ENCODE measurements at places on chromosomes 12 and 14.

DNA sequence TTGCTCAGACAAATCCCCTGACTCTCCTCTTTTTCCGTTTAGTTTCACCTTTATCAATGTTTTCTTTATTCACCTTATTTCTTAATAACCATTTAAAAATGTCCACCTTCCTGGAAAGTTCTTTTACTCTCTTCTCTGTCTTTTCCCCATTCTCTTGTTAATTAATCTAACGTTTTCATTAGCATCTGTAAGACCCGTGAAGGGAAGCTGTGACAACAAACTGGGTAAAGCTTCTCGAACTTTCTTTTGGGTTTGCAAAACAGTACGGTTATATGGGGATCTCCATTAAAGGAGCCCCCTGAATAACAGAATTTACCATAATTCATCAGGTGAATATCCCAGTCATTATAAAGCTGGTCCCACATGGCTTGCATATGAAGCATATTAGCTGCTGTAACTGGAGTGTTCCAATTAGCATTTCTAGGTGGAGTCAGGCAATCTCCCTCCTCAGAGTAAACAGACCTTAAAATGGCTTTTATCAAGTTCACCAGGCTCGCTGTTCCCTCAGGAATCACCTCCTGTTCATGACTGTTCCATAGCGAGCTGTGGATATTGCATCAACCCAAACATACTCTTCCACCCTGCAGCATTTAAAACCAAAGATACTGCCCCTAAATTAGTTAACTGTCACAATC lies 42.4 kb downstream of the TMEM30B start:
- no peaks in the 10 kb centered on the region for H3K36me3 ChIP-seq
- DNase-seq: no peak
- H3K27ac ChIP-seq: no peak overlapping the region
- no peaks in the 10 kb centered on the region for H3K4me1 ChIP-seq
- H3K4me3 ChIP-seq: no peak overlapping the region
- peaks cover 4% of the 10 kb centered on the region for H3K27me3 ChIP-seq

DNA sequence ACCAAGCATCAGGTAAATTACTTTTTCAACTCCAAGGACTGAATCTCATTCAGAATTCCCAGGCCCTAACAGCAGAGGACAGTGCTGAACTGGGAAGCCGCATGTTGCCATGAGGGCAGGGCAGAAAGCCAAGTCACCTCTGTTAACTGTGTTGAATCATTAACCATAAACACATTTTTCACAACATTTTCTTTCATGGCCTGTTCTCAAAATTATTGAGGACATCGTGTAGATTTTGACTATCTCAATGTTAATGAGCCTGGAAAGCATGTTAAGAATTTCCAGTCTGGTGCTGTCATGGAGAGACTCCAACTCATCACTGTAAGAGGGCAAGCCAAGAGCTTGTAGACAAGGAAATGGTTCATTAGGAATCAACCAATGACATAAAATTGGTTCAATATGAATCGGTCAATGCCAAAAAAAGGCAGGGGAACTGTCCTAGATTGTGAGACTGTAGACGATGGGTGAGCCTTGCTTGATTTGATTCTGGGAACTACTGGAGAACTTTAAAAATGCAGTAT lies 33.7 kb downstream of the CPM start:
- no peaks in the 10 kb centered on the region for H3K27me3 ChIP-seq
- H3K27ac ChIP-seq: no peak overlapping the region
- H3K4me3 ChIP-seq: no peak overlapping the region
- no peaks in the 10 kb centered on the region for H3K4me1 ChIP-seq

DNA sequence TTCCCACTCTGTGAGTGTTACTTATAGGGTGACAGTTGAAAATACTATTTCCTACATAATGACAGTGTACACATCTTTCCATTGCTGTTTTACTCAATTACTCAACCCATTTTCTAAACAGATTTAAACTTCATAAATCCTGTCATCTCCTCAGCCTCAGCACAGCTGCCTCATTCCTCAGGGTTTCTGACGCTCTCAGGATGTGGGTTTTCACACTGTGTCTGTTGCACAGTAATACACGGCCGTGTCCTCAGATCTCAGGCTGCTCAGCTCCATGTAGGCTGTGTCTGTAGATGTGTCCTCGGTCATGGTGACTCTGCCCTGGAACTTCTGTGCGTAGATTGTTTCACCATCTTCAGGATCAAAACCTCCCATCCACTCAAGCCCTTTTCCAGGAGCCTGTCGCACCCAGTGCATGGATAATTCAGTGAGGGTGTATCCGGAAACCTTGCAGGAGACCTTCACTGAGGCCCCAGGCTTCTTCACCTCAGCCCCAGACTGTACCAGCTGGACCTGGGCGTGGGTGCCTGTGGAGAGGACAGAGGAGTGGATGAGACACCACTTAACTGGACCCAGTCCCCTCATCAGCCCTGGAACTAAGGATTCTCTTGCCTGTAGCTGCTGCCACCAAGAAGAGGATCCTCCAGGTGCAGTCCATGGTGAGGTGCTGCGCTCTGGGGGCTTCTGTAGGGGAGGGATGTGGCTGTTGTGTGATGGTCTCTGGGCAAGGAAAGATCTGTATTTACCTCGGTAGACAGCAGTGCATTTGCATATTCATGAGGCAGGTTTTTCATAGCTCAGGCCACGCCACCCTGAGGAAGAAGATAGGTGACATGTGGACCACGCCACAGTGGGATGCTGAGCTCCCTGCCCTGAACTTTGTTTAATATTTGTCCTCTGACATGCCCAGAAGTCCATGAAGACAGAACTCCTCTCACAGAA lies 750.2 kb downstream of the TMEM121 start:
- H3K27ac ChIP-seq: no peak overlapping the region
- no peak overlapping the region for H3K4me3 ChIP-seq
- peaks cover 16% of the 10 kb centered on the region for H3K4me1 ChIP-seq
- peaks cover 5% of the 10 kb centered on the region for H3K27me3 ChIP-seq
- no peaks in the 10 kb centered on the region for H3K36me3 ChIP-seq
- peak; percentile 55 for DNase-seq

DNA sequence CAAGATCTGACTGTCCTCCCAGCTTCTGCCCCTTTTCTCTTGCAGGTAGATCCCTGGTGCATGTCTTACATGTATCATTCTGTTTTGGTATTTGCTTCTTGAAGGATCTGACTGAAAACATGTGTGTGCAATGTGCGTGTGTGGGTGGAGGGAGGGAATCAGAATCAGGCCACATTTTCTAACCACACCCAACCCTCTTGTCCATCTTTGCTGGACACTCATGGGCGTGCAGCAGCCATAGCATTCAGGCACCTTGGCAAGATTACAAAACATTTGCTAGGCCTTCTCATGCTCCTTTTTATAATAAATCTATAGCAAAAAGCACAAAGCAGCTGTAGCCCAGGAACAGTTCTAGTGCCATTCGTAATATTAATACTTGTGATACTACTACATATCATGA lies 233.6 kb upstream of the E2F7 start:
- no peaks in the 10 kb centered on the region for H3K4me1 ChIP-seq
- no peaks in the 10 kb centered on the region for H3K36me3 ChIP-seq
- H3K4me3 ChIP-seq: no peak overlapping the region
- no peaks in the 10 kb centered on the region for H3K27me3 ChIP-seq
- DNase-seq: no peak

Measured in CD8-positive, alpha-beta memory T cell (primary cell).